Vagina (tissue), 2 donors: ENCODE measurements at places on chromosomes 11 and 22. TPM values are rescaled to one million over a fixed set of nuclear protein-coding genes. Genes with fewer than 3 reads are reported as not detected.

DNA sequence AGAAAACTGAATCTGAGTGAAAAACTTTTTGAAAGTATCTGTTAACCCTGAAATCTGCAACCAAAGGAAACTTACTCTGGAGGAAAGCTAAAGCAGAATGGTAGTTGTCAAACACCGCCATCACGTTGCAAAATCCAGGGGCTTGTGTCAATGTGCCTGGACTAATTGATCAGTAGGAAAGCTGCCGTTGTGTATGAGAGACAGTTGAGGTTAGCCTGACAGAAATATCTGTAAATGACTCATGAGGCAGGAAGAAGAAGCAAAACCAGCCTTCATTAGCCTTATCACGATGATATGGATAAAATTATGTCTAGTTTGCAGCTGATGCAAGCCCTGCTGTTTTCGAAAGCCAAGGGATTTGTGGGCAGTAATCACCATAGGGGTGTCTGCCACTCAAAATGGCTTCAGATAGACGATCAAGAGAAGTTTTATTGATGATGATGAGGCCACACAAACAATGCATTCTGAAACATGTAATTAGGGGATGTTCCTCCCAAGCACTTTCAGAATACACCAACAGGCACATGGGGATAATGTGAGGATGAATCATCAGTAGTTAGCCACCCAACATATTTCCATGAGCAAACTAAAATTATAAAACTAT, 8.9 kb downstream of the SCGB1A1 start:
- no peak for DNase-seq

- DNase-seq: no peak
Observed at GRCh38 chr11:113111156-113111555, 149.9 kb downstream of the NCAM1 start.

DNA sequence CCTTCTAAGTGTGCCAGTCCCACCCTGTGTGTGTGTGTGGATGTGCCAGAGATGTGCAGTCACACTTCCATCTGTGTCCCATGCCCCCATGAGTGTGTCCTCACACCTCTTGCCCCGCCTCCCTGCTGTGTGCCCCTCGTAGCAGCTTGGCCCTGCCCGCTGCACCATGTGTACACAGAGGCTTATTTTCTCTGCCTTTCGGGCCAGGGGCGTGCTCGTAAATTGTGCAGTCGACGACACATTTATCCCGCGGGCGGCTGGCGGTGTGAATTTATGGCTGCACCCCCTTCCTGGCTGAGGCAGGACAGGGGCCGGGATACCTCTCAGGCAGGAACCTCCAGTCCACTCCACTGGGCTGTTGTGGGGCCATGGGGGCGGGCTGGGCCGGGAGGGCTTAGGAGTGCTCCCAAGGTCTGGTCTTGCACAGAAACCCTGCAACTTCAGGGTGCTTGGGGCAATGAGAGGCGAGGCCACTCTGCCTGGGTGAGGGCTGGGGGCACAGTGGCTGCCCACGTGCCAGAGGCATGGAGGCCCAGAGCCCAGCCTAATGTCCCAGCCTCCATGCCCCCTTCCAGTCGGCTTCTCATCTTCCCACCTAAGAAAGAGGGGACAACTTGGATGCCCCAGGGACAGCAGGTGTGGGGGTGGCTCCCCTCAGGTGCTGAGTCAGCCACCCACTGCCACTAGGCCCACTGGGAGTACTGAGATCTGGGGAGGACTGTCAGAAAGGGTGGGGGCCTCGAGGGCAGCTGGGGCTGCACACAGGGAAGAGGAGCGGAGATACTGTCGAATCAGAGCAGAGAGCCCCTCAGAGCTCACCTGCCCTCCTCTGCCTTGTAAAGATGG, 12.5 kb downstream of the GP1BB start:
- DNase-seq: no peak

GRCh38 chr22:49086181-49086580, 741.5 kb downstream of the BRD1 start:
- DNase-seq: no peak

- DNase-seq: no peak
Observed at GRCh38 chr11:27391331-27392015, 28.5 kb upstream of the CCDC34 start.

The DCDC1 gene
- not detected for total RNA-seq

- DNase-seq: no peak
Observed at GRCh38 chr11:72160319-72160718, 24.8 kb downstream of the FOLR3 start.

The GPHA2 gene
- total RNA-seq: not detected

DNA sequence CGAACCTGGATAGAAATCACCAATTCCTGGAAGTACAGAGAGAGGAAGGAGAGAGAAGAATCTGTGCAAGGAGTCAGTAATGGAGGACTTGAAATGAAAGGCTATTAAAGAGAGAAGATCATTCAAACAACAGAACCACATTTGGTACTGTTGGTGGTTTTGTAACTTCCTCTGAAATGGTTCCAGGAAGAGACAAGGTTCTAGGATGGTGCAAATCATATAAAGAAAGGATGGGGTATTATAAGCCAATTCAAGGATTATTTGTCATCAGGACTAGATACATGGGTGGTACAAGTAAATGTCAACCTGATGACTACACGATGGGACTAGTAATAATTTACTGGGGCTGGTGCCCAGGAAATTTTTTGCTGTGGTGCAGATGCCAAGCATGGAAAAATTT, 28.9 kb upstream of the TMA7B start:
- no peak for DNase-seq

DNA sequence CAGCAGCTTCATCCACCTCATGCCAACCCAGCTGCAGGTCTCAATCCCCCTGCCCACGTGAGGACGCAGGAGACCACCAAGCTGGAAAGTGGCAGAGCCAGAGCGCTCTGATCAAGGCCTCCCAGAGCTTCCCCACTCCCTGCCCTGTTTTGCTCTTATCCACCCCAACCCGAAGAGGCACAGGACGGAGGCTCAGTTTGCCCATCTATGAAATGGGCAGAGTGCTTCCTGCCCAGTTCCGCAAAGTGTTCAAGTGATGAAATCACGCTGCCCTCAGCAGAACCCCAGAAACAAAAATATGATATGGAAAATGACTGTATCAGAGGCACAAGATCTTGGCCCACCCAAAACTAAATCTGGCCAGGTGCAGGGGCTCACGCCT, 7.9 kb downstream of the LGALS2 start:
- DNase-seq: no peak

The MUC6 gene
- not detected for total RNA-seq

- DNase-seq: no peak
Observed at GRCh38 chr11:112962579-112963367, 1.6 kb downstream of the NCAM1 start.

The THRSP gene
- total RNA-seq: not detected
